ENCODE measurements at places on chromosomes 13 and 19.

DNA sequence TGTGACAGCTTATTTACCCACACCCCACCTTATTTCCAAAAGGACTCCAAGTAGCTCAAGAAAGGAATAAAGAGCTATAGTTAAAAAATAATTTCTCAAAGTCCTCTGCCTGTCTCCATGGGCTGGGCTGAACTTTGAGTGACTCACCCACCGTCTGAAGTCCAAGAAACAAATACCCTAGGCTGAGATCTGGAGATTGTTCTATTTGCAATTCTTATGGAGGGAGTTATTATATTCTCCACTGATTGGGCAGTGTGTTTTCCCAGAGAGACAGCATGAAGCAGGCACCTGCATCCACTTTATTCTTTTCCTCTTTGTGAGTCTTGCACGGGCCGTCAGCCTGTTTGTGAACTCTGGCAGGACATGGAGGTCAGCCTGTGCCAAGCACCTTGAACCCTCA, 63.2 kb downstream of the SHISA2 start:
- DNase-seq, result no peak

- no peak for DNase-seq
Observed at GRCh38 chr19:51441410-51442390, 16.6 kb downstream of the SIGLEC8 start.

GRCh38 chr13:46552889-46553520, at the start of gene LRCH1:
Gene LRCH1 (plus strand): TSS chr13:46553170. CDS start chr13:46553397, 227 bp downstream.
- DNase-seq, result peak; percentile 82

DNA sequence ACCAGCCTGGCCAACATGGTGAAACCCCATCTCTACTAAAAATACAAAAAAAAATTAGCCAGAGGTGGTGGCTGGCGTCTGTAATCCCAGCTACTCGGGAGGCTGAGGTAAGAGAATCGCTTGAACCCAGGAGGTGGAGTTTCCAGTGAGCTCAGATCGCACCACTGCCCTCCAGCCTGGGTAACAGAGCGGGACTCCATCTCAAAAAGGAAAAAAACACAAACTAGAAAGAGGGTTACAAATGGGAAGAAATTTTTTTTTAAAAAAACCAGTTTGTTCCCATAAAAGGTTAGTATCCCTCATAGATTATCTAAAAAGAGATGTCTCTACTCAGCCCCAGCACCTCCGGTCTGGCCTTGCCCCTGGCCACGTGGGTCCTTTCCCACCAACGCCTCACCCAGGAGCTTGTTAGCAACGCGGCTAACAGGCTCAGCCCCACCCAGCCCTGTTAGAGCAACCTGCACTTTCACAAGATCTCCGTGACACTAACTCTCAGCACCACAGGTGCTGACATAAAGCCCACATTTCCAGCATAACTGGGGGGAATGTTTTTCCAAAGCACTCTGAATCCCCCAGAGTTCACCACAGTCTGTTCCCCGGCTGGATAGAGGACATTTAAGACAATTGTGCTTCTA, 4.3 kb downstream of the DMKN start:
- peak; percentile 52 for DNase-seq
